ENCODE measurements at places on chromosomes 11 and 22.

GRCh38 chr11:110160016-110160415 lies 66.8 kb downstream of the ZC3H12C start:
- no peak for DNase-seq

GRCh38 chr11:62611705-62612365 lies 740 bp downstream of the EML3 start:
- DNase-seq = peak; percentile 64

DNA sequence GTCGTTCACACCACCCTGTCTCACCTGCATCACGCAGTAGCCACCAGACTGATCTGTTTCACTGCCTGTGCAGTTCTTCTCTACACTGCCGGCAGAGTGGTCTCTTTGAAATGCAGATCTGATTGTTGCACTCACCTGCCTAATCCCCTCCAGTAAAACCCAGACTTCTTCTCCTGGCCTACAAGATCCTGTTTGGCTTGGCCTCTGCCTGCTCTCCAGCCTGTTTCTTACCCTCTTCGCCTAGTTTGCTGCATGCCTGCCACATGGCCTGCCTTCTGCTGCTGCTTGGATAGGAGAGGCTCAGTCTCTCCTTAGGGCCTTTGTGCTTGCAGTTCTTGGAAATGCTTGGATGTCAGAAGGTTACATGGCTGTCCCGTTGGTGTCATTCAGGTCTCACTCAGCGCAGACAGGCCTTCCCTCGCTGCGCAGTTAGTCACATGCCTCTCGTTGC lies 42.0 kb downstream of the PACS1 start:
- no peak for DNase-seq

DNA sequence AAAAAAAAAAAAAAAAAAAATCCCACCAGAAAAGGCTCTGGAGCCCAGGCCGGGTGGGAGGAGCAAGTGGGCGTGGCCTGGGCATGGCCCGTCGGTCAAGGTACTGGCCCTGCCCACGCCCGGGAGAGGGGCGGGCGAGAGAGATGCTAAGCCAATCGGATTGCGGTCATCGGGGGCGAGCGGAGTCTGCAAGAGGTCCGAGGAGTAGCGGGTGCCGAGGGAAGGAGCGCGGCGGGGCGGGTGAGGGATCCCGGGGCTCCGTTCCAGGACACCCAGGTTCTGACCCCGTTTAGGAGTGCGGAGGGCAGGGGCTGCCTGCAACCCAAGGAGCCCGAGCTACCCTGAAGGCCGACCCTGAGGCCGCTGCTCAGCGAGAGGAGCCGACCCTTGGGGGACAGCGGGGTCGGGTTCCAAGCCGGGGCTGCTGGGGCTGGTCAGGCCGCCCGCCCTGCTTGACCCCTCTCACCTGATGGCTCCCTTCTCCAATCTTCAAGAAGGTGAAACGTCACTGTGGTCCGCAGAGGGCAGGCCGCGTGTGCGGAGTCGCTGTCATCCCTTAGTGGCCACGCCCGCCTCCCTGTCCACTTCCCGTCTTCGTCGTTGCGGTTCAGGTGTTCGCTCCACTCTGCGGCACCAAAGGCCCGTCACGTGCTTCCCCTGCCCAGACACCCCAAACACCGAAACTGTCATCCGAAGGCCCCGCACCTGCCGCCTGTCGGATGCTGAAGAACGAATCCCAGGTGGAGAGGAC lies 11.1 kb upstream of the TAB1 start:
- peak; percentile 82 for DNase-seq

GRCh38 chr11:112440518-112440917 lies 179.9 kb upstream of the PLET1 start:
- DNase-seq = no peak

GRCh38 chr11:32148895-32149294 lies 58.0 kb downstream of the RCN1 start:
- no peak for DNase-seq

DNA sequence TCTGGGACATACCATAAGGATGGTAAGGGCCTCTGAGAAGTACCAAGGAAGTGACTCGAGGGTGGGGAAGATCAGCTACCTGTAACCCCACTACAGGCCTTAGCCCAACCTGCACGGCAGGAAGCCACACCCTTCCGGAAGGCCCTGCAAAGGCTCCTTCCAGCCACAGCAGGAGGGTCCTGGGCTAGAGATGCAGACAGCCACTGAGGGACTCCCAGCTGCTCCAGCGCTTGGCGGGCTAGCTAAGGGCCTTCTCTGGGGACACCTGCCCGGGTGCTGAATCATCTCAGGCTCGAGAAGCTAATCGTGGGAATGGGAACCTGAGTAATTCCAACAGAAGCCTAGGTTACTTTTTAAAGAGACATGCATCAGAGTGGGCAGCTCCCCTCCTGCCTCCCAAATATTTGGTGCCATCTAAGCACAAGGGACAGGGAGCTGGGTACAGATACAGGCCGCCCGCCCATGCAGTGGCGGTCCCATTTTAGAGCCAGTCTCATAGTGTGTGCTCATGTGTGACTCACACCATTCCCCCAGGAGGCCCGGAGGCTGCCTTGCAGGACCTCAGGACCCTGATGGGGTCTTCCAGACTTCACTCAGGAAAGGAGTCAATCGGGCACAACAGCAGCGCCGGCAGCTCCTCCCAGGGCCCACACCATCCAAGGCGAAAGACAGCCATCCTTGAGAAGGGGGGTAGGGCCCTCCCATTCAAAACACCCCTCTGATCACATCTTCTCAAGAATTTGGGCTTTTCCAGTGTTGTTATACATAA lies 8.0 kb downstream of the MYH9 start:
- no peak for DNase-seq

GRCh38 chr22:50546326-50547262 lies 895 bp downstream of the KLHDC7B start:
- no peak for DNase-seq

- DNase-seq = peak; percentile 68
These were observed 1.6 kb downstream of the MAML2 start for GRCh38 chr11:96341211-96342013.

GRCh38 chr22:32846780-32847491 lies 45.4 kb downstream of the TIMP3 start:
- DNase-seq = no peak

DNA sequence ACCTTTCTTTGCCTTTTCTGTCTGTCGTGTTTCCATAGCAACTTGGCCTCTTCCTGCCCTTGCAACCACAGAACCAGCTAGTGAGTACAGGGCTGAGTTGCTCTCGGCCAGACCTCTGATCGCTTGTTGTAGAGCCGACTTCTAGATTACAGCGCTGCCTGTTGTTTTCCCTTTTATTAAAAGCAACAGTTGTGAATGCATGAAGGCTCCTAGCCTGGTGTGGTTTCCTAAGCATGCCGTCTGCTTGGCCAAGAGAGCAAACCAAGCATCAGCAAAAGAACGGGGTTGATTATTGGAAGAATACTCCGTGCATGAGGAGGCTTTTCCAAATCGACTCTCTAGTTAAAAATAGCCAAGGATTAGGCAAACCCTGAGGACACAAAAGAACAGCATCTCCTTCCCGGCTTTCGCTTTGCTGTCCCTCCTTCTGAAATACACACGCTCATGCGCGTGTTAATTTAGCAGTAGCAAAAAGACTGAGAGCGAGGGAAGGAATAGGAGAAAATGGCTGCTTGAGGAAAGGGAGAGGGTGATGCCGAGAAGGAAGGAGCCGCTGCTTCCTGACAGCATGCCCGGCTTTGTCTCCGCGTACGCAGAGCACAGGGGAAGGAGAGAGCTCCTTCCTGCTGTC lies 71.5 kb upstream of the TTC12 start:
- peak; percentile 7 for DNase-seq

- DNase-seq = no peak
These were observed 31.2 kb downstream of the ARHGAP8 start for GRCh38 chr22:44783581-44783980.
